ENCODE measurements at places on chromosomes 5 and 9.

GRCh38 chr9:36748322-36748899 lies 175.7 kb downstream of the MELK start:
- DNase-seq, result no peak

- no peak for DNase-seq
Measured at GRCh38 chr9:27193886-27194285, 84.9 kb downstream of the TEK start.

DNA sequence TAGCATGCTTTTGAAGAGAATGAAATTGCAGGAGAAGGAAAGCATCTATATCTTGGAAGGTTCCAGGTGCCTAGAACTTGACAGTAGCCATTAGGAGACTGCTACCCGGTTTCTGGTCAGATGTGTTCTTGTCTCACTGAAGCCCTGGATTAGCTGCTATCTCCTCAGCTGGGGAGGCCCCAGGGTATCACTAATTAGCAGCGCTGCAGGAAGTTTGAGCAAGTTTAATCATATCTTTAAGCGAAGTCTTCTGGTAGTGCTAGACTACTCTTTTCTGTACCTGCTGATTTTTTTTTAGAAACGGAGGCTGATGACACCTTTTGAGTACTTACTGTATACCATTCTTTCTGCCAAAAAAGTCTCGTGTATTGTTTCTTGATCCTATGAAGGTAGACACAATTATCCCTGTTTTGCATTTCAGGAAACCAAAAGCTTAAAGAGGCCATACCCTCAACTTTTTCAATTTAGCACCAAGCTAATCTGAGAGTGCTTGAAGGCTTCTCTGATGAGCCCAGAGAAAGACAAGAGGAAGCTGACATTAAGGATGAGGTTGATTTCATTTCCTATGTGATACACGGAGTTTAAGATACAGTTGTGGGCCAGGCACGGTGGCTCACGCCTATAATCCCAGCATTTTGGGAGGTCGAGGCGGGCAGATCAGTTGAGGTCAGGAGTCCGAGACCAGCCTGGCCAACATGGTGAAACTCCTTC lies 201.3 kb downstream of the ARHGAP26 start:
- no peak for DNase-seq

DNA sequence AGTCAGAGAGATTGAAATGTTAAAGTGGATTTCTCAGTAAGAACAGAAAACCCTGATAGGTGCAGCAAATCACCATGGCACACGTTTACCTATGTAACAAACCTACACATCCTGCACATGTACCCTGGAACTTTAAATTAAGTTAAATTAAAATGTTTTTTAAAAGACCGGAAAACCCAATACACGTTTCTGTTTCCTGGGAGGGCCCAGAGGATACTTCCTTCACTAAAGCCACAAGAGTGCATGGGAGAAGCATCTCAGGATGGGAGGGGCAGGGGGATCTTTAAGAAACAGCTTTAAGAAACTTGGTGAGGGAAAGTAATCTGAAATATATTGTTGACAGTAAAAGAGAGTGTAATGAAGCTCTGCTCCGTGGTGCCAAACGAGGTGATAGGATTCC lies 164.7 kb upstream of the PTGER4 start:
- DNase-seq, result no peak

DNA sequence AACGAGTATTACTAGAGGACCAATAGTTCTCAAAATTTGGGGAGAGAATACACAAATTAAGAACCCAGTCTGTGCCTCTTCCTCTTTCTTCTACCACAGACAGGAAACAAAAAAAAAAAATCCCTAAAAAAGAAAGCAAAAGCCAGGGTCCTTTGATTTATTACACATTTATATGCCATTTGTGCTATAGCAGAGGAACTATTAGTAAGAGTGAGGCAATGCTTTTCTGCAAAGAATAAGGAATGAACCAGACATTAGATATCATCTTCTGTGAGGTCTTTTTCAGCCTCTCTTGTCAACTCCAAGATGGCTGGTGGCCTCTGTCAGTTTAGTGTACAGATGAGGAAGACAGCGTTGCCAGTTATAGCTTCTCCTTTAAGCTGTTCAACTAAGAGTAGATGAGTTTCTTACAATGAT lies 127.6 kb downstream of the RFX3 start:
- no peak for DNase-seq

GRCh38 chr9:5842929-5843793 lies 10.2 kb upstream of the ERMP1 start:
- DNase-seq, result no peak

GRCh38 chr5:56813302-56813701 lies 2.0 kb upstream of the MAP3K1 start:
- no peak for DNase-seq

GRCh38 chr5:138370537-138370936 lies 18.1 kb downstream of the KDM3B start:
- DNase-seq, result no peak

- no peak for DNase-seq
Measured at GRCh38 chr5:176712546-176713304, 65.4 kb downstream of the TSPAN17 start.

GRCh38 chr9:116144038-116144437 lies 9.6 kb upstream of the PAPPA start:
- DNase-seq, result no peak

DNA sequence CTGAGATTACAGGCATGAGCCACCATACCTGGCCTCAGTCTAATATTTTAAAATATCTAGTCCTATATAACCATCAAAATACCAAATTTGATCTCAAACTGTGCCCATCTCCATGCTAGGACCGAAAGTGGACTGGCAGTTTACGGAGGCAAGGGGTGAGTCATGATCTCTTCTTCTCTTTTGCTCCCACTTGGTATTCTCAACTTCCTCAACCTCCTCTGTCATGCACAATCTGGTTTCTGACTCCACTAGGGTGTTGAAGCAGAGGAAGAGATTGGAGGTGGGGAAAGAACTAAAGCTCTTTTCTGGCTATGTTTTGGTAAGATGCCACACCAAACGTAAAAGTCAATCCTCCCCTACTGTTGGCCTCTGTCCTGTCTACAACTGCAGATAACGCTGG lies 55.9 kb upstream of the CEMIP2 start:
- DNase-seq, result no peak

All from right lobe of liver (tissue), 6 donors.